Large intestine (tissue), 12 donors: ENCODE measurements at places on chromosomes 2 and 18. TPM values are rescaled to one million over a fixed set of nuclear protein-coding genes. Genes with fewer than 3 reads are reported as not detected.

GRCh38 chr2:136997557-136997956 lies 232.2 kb downstream of the THSD7B start:
- no peak for DNase-seq

- DNase-seq, result no peak
These were observed 195.1 kb downstream of the TXNL1 start for GRCh38 chr18:56443166-56443907.

NETO1 gene
- 0.03 TPM for polyA plus RNA-seq

DNA sequence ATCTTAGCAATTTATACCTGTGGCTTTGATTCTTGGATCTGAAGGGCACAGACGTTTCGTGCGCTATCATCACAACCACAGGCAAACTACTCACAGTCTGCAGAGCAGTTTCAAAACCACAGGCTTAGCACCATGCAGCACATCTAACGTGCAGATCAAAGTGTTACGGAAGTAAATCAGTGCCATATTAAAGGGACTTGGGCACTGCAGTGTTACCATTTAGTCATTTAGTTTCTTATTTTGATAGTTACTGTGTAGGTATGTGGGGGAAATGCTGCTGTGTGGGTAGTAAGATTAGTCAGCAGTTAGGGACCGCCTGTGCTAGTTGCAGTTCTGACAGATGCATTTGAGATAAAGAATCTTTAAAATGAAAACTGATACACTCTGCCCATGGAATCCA lies 384.0 kb downstream of the NBAS start:
- no peak for DNase-seq

DNA sequence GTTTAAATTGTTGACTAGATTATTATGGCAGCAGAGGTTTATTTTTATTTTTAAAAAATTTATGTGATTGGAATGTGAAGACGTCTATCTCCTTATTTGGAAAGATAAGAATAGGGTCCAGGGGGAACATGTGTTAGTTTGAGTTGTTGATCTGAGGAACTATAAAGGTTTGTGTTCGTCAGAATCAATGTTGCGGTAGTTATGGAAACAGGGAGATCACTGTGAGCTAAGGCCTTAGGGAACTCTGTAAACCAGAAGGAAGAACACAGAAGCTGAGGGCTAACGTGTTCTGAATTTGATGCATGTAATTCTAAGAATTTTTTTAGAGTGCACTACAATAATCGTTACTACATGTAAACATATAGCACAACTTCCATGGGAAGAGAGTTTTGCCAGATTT lies 168.5 kb upstream of the ZSWIM2 start:
- no peak for DNase-seq

- DNase-seq, result no peak
These were observed 226.1 kb upstream of the HNRNPA3 start for GRCh38 chr2:176986487-176986886.

DNA sequence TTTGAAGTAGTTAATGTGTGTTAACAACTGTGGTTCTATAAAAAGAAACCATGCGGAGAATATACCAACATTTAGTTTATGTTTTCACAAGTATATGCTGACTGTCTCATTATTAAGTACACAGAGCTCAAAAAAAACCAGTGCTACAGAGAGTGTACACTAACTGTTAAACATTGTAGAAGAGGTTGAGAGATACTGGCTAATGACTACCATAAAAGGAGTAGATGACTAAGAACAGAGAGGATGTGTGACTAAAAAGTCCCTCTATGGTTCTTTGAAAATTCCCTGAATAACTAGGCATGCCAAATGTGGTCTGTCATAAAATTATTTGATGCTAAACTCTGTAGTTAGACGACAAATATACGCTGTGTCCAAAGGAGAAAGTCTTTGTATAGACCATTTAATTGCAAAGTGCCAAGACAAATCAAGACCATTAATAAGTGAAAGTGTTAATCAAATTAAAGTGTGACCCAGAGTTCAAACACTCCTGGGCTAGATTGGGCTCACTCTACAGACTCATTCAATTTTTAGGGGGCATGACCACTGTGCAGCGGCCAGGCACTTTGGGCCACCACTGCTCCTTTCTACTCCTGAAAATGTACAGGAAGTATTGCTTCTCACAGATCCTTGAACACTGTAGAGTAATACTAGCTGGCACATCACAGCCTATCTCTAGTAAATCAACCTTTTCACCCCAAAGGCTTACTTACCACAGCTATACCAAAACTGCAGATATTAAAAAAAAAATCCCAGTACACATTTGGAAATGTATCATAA lies 45.1 kb upstream of the SERTAD2 start:
- DNase-seq, result peak; percentile 33

ST6GAL2 gene
- polyA plus RNA-seq, result 5.2 TPM

GRCh38 chr18:44778788-44779187 lies 98.1 kb downstream of the SETBP1 start:
- DNase-seq, result no peak

GRCh38 chr2:64946769-64947247 lies 42.4 kb upstream of the SLC1A4 start:
- no peak for DNase-seq

DNA sequence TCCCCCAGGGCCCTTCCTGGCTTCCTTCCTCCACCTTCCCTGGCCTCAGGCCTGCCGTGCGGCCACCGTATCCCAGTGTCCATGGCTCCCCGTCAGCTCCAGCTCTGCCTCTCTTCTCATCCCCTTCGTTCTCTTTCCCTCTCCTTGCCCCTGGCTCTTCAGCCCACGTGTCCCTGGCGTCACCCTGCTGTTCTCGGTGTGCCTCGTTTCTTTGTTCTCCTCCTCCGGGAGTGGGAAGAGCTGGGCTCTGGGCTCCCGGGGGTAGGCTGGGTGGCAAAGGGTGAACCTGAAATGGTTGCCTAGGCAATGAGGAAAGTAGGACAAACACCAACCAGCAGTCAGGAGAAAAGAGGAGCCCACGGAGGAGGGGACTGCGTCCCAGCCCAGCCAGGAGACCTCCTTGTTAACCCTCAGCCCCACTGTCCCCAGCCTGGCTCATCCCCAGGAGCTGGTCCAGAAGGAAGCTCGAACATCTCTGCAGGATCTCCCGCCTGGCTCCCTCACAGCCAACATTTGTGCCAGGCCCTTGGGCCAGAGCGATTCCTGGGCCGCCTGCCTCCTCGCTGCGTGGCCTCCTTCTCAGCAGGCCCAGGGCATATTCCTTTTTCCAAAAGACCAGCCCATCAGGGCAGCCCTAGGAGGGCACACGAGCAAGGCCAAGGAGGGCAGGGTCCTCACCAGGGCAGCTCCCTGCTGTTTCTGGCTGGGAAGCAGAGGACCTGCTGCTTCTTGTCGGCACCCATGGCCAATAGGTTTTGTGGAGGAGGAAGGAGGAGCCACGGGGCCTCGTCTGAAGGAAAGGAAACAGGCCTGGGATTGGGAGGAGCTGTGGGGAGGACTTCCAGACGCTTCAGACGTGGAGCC lies 30.9 kb upstream of the DNMT3A start:
- DNase-seq, result no peak

- no peak for DNase-seq
These were observed 292.5 kb downstream of the MTX2 start for GRCh38 chr2:176561706-176562105.

GRCh38 chr2:68827666-68828065 lies 43.5 kb downstream of the BMP10 start:
- no peak for DNase-seq

GTF2A1L gene
- polyA plus RNA-seq, result 0.33 TPM

MERTK gene
- 8.7 TPM for polyA plus RNA-seq

GRCh38 chr2:85596026-85596333 lies 435 bp downstream of the RNF181 start:
- DNase-seq, result no peak

- no peak for DNase-seq
These were observed 22.7 kb upstream of the NFU1 start for GRCh38 chr2:69459936-69460335.
